Activated CD4-positive, alpha-beta memory T cell treated with anti-CD3 and anti-CD28 coated beads for 36 hours (primary cell): ENCODE measurements at places on chromosomes 6 and 20.

DNA sequence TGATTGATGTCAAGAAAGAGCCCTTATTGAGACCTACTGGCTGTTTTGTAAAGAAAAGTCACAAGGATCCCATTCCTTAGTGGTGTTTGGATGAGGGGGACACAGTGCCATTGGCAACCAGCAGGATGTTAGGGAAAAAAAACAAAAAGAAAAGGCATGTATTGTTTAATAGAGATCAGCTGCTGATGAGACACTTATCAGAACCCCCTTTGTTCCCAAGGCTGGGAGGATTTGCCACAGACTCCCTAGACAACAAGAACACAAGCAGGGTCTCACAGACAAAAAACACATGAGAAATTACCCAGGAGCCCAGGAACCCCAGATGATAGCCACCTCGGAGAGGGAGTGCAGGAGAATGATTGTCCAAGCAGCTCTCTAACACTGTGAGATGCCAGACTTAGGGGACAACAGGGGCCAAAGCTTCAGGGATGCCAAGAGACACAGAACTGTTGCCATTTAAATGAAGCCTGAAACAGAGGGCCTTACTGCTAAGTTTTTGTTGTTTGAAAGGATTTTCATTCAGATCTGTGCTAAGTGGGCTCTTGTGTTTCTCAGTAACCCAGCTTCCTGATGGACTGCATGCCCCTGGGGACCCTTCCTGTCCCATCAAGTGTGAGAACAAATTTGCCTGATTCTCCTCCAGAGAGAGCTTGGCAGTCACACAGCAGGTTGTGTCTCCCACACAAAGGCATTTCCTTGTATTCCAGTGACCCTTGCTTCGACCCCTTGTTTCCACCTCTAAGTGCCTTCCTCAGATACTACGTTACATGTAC, 48.7 kb upstream of the HEY2 start:
- no peak for DNase-seq

DNA sequence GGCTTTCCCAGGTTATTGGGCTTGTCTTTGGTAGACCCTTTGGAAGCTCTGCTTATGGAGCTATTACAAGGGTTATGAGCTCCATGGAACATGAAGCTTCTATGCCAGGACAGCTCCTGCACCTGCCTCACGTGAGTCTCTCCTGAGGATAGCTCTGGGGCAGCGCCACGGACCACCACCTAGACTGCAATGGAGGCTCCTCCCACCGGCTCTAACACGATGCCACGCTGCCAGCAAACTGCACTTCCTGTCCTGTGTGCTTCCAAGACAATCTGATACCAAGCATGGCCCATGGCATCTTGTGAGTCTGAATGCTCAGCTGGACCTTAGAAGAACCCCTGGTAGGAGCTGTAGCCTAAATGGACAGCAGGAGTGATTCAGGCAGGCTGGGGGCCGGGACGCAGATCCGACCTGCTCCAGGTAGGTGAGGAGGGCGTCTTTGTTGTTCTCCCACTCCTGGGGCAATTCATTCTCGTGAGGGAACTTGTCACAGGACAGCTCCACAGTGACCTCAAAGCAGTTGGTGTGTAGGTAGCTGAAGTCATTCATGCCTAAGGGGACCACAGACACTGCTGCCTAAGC, 5.5 kb downstream of the CPXM1 start:
- no peak for DNase-seq

DNA sequence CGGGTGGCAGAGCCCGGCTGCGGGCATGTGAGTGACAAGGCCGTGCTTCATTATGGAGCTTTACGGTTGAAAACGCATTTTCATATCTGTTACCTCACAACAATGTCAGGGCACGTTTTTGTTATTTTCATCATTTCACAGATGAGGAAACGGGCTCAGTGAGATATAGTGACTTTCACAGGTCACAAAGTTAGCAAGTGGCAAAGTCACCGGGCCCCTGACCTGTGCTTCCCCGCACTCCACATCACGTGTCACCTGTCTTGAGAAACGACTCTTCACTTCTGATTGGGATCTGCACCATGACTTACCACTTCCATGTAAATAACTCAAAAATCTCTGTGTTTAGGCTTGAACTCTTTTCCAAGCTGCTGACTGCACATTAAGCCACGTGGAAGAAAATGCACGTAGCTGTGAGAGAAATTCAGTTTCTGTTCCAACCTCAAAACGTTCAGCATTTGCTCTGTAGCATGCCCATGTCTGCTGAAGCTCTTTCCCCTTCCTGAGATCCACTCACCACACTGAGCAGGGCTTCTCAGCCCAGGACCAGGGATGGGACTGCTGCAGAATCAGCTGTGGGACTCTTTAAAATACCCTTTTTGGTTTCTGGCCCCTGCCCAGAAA, 107.2 kb downstream of the ARMC2 start:
- no peak for DNase-seq

GRCh38 chr6:54428431-54428830, 120.2 kb downstream of the TINAG start:
- no peak for DNase-seq

DNA sequence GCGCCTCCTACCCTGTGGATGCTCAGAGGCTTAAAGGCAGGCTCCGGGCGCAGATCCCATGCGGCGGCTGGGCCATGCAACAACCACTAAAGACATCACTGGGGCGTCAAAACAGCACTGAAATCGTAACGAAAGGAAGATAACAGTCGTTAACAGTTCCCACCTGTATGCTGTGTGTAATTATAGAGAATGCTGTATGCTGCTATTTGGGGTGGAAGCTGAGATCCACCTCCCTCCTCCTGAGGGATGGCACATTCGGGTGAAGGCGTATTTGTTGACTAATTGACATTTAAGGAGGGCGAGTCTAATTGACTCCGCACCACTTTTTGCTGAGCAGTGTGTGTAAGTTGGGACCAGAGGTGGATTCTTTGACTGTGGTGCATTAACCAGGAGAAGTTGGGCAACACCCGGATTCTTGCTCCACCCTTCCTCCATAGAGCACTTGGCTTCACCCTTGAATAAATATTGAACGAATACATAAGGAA, 687 bp downstream of the SLC35A1 start:
- no peak for DNase-seq

DNA sequence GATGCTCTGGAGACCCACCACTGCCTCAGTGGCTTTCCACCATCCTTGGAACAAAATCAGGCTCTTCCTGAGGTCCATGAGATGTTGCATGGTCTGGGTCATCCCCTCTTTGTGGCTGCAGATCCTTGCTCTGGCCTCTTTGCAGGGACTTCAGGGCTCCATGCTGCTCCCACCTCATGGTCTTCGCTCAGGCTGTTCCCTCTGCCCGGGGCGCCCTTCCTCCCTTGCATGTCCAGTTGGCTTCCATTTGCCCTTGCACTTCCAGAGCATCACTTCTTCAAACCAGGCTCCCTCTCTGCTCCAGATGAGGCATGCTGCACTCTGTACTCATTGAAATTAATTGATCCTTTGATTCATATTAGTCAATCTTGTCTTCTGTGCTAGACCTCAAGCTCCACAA, 4.4 kb upstream of the PHACTR3 start:
- DNase-seq, result no peak

GRCh38 chr6:111668410-111668809, 62.7 kb upstream of the TRAF3IP2 start:
- DNase-seq, result no peak

- DNase-seq, result peak; percentile 75
Observed at GRCh38 chr6:11224252-11224965, 8.1 kb downstream of the NEDD9 start.

GRCh38 chr20:56975838-56976237, 290.6 kb downstream of the BMP7 start:
- no peak for DNase-seq

DNA sequence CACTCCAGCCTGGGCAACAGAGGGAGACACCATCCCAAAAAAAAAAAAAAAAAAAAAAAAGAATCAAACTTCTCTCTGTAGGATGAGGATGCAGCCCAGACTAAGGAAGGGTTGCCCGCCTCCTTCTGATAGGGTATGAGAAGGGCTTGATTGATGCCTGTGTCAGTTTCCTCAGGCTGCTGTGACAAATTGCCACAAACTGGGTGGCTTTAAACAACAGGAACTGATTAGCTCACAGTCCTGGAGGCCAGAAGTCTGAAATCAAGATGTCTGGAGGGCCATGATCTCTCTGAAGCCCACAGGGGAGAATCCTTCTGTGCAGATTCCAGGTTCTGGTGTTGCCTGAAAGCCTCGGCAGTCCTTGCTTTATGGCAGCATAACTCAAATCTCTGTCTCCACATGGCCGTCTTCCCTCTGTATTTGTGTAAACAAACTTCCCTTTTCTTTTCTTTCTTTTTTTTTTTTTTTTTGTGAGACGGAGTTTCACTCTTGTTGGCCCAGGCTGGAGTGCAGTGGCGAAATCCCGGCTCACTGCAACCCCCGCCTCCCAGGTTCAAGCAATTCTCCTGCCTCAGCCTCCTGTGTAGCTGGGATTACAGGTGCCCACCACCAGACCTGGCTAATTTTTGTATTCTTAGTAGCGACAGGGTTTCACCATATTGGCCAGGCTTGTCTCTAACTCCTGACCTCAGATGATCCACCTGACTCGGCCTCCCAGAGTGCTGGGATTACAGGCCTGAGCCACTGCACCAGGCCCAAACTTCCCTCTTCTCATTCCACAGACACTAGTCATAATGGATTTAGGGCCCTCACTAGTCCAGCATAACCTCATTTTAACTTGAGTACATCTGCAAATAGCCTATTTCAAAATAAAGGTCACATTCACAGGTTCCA, 11.2 kb upstream of the CDK19 start:
- DNase-seq, result no peak

DNA sequence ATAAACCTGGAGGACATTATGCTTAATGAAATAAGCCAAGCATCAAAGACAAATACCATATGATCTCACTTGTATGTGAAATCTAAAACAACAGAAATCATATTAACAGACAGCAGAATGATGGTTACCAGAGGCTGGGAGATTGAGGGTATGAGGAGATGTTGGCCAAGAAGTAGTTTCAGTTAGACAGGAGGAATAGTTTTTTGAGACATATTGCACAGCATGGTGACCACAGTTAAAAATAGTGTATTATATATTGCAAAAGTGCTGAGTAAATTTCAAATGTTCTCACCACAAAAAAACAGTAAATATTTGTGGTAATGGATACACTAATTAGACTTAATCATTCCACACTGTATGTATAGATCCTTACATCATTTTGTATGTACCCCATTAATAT, 1.8 kb downstream of the GABRR1 start:
- DNase-seq, result no peak

DNA sequence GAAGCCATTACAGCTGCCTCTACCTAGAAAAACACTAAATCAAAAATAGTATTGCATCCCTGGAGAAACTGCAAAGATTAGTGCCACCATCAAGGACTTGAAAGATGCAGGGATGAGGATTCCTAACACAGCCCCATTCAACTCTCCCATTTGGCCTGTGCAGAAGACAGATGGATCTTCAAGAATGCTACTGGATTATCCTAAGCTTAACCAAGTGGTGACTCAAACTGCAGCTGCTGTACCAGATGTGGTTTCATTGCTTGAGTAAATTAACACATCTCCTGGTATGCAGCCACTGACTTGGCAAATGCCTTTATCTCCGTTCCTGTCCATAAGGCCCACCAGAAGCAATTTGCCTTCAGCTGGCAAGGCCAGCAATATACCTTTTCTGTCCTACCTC, 117.4 kb downstream of the TBC1D32 start:
- DNase-seq, result no peak

DNA sequence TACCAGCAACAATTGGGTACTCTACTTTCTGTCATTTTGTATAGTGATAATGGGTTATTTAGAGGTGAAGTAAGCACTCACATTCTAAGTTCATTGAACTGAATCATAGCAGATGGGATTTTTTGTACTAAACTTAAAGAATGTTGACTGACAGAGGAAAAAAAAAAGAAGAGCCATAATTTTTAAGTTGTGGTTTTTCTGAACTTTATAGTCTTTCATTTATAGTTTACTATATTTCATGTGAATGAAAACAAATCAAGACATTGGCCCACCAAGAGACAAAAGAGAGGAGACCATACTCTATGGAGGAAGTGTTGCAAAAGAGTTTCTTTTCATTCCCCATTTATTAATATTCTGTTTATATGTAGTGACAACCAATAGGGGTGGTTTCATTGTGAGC, 685.7 kb downstream of the BCKDHB start:
- no peak for DNase-seq

DNA sequence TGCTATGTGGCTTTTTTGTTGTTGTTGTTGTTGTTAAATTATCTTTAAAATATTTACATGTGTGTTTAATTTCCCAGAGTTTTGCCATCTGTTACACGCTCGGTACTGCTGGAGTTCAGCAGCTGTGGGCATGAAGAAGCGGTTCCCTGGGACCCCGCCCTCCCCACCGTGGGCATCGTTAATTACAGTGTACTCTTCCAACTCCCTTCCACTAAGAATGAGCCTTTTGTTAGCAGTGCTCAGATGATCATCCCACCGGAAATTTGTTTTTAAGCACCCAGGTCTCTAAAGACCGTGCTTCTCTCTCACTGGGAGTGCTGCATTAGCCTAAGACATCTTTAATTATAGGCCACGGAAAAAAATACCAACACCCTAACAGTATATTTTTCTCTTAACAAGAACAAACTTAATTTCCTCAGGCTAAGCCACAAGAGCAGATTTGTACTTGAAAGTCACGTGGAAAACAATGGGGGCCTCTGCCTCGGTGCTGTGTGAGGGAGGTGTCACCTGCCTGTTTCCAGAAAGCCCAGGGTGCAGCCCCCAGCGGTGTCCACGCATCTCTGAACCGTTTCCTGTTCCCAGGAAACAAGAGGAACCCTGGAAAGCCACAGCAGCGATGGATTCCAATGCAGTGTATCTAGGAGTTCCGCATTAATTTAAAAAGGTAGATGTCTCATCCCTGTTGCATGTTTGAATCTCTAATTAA, 113.3 kb upstream of the FRMD1 start:
- DNase-seq, result no peak

GRCh38 chr20:11556410-11556809, 361.3 kb upstream of the BTBD3 start:
- DNase-seq, result no peak

DNA sequence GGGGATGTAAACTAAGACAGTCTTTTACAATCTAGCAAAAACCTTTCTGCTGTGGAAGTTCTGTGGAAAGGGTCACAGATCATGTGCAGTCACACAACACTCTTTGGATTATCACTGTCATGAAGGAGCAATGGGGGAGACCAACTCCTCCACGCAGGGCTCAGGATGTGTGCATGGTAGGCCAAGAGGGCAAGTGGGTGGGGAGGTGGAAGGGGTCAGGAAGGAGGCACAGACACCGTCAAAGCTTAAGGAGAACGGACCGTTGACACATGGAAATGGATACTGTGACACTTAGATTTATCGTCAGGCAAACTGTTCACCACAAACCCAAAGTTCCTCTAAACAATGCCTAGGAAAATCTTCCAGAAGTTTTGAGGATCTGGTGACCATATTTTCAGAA, 215.8 kb downstream of the PAX1 start:
- no peak for DNase-seq

- no peak for DNase-seq
Observed at GRCh38 chr20:50163570-50164317, 10.2 kb upstream of the PEDS1 start.

- DNase-seq, result no peak
Observed at GRCh38 chr20:16069389-16070010, 503.7 kb downstream of the KIF16B start.

- no peak for DNase-seq
Observed at GRCh38 chr6:39054577-39055142, 6.1 kb downstream of the GLP1R start.

GRCh38 chr6:15793288-15793687, 130.5 kb upstream of the DTNBP1 start:
- no peak for DNase-seq

- DNase-seq, result no peak
Observed at GRCh38 chr6:161459008-161459615, 185.3 kb upstream of the AGPAT4 start.
